A549 treated with ZK216348 at 1 μM for 4 hours (cell line): ENCODE measurements at places on chromosomes 3 and 15. TPM values are rescaled to one million over a fixed set of nuclear protein-coding genes. Genes with fewer than 3 reads are reported as not detected.

RCN2 gene
- 43.8 to 79.0 TPM (median 65.9 TPM) in 5 replicates for total RNA-seq

C15orf40 gene
- 41.2 to 47.7 TPM (median 45.5 TPM) in 5 replicates for total RNA-seq

SHF gene
- total RNA-seq = 0.39 to 1.1 TPM (median 0.85 TPM) in 5 replicates

IMPG2 gene
- 0.04 TPM in 1 of 5 replicates, not detected in the others for total RNA-seq

CYP1A1 gene
- total RNA-seq = 1.4 to 2.1 TPM (median 1.8 TPM) in 5 replicates

AADACL2 gene
- total RNA-seq = not detected in 5 replicates

ZDHHC19 gene
- total RNA-seq = not detected in 5 replicates

RHO gene
- not detected in 5 replicates for total RNA-seq

HAPLN3 gene
- total RNA-seq = 14.7 to 33.6 TPM (median 27.3 TPM) in 5 replicates

CNTN4 gene
- not detected in 5 replicates for total RNA-seq
